Heart right ventricle (tissue), 16 donors: ENCODE measurements at places on chromosomes 3 and 15. TPM values are rescaled to one million over a fixed set of nuclear protein-coding genes. Genes with fewer than 3 reads are reported as not detected.

The NRG4 gene
- total RNA-seq: not detected

The INSYN1 gene
- total RNA-seq: 108 TPM

The GNAT1 gene
- not detected for total RNA-seq

The DNAH12 gene
- 0.09 TPM for total RNA-seq

The AHSG gene
- not detected for total RNA-seq

The CD276 gene
- total RNA-seq: 77.1 TPM

The CISH gene
- total RNA-seq: 34.0 TPM

The LRRC2 gene
- 127 TPM for total RNA-seq

The TMEM207 gene
- total RNA-seq: not detected

The EPHA6 gene
- total RNA-seq: 0.66 TPM
